Cardiac septum (tissue), 1 donor: ENCODE measurements at places on chromosomes 16 and 17.

DNA sequence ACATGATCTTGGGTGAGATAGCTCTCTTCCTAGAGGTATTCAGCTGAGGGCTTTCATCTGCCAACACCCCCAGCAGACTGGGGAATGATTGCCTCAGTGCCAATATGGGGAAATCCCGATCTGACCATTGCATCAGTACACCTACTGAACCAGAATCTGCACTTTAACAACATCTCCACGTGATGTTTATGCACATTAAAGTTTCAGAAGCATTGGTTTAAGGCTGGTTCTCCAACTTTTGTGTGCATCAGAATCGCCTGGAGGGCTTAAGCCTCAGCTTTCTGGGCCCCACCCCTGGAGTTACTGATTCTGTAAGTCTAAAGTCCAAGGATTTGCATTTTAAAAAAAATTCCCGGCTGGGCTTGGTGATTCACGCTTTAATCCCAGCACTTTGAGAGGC is 123.6 kb upstream of the MED13 start:
- DNase-seq, result no peak

- DNase-seq, result no peak
These were observed 31.9 kb downstream of the MSI2 start for GRCh38 chr17:57288040-57288772.

DNA sequence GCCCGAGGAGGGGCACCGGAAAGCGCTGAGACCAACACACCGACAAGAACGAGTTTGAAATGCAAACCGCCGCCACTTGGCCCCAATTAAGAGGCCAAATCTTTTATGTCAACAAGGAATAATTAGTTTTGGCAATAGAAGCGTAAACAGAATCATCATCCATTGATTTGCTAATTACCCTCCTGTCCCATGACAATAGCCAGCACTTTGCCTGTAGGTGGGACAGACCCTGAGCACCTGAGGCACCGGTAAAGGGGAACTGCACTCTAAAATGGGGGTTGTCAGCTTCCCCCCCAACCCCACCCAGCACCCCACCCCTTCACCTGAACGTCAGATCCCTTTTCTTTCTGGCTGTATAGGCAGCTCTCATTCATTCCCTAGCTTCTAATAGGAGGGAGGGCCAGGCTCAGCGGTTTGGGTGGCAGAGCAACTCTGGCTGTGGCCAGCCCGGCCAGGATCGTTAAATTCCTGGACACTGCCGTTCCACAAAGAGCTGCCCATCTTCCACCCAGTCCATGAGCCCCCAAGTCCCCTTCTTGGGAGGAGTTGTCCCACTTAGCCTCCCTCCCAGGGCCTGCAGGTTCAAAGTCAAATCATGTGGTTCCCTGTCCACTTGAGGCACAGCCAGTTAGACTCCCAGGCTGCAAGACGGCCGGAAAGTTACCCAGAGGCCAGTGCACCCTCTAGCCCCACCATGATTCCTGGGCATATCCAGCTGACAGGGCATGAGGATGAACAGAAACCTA is 45.8 kb downstream of the WNT3 start:
- no peak for DNase-seq

- DNase-seq, result no peak
These were observed 17.3 kb upstream of the XYLT2 start for GRCh38 chr17:50328363-50329325.

GRCh38 chr17:43994272-43995149 is 9.9 kb upstream of the NAGS start:
- DNase-seq, result peak; percentile 84

DNA sequence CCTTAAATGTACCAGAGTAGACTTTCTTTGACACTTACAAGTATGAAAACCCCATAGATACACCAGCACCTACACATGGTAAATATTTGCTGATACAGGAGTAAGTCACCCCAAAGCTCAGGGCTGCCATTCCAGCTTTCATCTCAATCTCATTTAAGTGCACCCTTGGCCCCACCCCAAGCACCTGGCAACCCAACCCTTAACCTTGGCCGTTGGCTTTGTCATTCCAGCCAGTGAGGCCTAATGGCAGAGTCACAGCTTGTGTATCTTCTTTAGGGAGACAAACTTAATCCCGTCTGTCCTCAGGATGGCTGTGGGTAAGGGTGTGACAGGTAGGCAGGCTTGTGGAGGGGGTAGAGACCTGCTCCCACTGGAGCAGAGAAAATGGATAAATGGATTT is 31.5 kb upstream of the TMEM220 start:
- no peak for DNase-seq

GRCh38 chr16:31537362-31538242 is 9.9 kb downstream of the AHSP start:
- DNase-seq, result no peak

DNA sequence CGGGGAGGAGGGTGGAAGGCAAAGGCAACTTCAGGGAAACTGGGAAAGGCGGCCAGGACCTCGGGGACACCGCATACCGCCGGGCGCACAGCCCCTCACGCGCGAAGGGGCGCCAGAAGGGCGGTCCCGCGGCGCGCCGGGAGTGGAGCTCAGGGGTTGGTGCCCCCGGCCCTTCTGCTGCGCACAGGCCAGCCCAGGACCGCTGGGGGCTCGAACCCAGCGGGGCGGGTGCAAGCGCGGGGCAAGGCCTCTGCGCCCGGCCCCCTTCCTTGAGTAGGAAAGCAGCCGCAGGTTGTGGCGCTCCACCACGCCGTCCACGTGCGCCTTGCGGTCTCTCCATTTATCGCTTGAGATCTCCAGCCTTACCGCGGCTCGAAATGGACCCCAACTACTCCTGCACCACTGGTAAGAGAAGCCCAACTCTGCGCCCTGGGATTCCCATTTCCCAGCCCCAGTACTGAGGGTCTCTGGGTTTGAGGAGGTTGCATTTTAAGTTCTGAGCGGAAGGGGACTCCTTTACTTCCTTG is 3.0 kb upstream of the MT1A start:
- DNase-seq, result no peak

DNA sequence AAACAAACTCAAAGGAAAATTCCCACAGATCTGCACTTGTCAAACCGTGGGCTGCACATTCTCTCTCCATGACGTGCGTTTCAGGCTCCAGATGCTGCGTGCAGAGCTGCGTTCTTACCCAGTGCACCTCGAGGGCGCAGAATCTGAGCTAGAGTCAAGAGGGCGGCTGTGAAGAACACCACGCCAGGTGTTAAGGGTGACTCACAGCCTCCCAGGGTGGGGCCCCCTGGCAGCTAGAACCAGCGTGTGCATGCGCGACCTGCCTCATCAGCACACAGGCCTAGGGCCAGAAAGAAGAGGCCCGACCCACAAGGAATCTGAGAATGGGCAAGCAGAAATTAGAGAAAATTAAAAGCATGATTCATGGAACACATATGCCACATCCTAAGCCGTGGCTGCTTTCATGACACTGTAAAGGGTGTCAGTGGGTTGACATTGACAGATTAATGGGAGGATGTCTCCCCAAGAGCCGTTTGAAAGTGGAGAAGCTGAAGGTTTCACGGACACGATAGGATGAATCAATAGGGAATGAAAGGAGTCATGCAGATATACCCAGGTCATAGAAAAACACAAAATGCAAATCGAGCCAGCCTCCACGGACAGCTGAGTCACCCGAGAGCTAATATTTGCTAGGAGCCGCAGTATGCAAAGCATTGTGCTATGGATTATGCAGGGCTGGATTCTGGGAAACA is 29.0 kb downstream of the MARCHF10 start:
- DNase-seq, result no peak

- no peak for DNase-seq
These were observed 24.7 kb downstream of the PSMD7 start for GRCh38 chr16:74321356-74321755.

DNA sequence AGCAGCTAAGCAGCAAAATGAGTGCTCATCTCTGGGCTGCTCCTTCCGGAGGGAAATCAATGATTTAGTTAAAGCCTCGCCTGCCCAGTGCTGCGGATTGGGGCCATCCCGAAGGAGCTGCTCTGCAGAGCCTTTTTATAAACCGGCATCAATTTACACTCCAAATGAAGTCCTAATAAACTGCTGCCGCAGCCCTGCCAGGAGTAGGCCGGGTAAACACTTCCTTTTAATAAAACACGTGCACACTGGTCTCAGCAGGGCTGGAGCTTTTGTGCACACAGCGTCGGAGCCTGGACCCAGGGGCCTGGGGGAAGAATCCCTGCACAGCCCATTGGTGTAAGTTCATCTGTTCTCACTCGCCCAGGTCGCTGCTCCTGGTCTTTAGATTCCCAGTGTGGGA is 79.6 kb upstream of the HS3ST2 start:
- DNase-seq, result no peak

DNA sequence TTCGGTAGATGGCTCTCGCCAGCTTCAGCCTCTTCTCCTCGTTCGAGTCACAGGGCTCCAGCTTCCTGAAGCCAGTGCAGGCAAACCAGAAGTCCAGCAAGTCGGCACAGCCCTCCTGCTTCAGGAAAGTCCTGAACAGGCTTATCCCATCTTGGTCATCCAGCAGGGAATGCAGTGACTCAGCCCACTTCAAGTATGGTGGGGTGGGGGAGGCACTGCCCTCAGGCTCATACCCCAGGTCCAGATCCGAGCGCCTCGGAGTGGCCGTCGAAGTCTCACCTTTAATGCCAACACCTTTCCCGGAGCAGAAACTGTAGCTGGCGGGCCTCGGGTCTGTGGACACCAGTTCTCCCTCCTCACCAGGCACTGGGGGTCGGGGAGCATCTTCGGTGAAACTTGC is 5.9 kb downstream of the AXIN1 start:
- no peak for DNase-seq

DNA sequence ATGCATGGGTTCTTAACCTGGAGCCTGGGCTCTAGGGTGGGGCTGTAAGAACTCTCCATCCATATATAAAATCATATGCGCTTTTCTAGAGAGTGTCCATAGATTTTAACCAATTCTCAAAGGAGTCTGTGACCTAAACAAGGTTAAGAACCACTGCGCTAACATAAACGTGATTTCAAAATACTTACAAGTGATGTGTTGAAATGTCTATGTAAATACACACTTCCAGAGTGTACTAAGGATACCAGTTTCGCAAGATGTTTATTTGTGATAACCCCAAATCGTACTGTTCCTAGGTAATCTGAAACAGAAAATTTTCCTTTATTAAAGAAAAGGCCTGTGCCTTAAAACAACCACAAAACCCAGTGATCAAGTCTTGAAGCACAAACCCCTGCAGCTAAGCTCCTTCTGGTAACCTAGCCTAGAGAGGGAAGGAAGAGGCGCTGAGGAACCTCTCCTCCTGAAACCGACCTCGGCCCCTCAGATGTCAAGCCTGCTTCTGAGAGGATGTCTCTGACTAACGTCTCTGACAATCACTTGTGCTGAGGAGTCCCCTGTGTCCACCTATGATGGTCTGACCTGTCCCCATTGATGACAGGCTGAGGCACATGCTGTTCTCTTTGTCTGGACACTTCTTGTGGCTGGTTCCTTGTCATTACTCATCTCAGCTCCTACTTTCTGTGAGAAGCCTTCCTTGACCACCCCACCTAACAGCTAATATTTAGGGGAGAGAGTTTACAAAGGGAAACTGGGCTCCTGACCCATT is 32.2 kb downstream of the SNN start:
- DNase-seq, result no peak

DNA sequence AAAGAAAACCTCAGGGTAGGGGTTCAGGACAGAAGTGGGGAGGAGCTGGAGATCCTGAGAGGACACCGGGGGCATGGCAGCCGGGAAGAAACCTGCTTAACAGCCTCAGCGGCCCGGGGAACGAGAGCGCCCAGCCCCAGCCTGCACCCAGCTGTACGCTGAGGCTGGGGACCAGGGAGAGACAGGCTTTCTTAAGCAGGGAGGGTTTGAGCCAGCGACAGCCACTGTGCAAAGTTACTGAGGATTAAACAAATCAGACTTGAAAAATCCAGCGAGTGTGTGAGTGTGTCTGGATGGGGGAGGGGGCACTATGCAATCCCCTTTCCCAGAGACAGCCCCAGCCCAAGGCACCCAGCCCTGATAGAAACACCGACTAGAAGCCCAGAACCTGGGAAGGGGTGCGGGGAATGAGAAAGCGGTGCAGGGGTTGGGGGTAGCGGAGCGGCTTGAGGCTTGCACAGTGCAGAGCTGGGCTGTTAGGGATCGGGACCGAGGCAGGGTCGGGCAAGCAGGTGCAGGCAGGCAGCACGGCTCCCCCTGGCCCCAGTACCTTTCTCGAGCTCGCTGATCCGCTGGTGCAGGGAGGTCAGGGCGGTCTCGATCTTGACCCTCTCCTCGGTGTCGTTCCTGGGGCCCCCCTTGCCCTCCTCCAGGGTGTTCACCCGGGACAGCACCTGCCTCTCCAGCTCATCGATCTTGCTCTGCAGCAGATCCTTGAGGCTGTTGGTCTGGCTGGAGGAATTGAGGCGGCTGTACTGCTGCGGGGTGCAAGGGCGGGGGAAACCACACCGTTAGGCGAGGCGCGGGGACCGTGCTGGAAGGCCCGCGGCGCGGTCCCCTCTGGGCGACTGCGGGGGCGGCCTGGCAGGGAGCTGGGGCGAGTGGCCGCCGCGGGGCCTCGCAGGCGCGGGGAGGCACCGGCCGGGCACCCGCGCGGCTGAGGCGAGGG is 1.2 kb downstream of the NPTX1 start:
- DNase-seq, result no peak

DNA sequence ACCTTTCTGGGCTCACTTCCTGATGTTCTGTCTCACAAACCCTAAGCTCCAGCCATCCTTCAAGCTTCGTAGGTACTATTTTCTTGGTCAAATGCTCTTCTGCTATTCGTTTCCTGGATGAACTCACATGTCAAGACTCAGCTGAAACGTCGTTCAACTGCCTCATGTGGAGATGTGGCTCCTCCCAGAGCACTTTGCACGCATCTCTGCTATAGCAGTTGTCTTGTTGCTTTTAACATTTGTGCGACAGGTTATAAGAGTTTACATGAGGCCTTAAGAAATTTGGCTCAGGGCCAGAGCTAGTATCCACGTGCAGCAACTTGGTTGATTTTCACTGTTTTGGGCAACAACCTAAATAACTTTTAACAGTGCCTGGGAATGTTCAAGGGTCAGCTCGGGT is 2.8 kb upstream of the KRT40 start:
- no peak for DNase-seq

- DNase-seq, result no peak
These were observed 544.6 kb downstream of the CDH13 start for GRCh38 chr16:83171396-83171795.

DNA sequence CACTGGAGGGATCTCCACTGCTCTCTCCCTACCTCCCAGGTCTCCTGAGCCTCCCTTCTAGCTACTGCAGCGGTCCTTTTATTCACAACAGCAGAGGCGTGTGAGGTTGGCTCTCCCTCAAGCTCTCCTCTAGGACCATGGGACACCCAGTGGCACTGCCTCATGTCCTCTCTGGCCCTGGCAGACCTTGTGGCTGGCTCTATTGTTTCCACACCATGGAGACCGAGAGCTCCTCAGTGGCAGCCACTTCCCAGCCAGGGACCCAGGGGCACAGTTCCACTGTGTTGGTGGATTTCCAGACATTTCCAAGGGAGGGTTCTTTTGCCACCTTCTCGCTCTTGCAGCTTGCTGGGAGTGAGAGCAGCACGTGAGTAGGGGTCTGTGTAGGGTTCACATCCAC is 204.9 kb downstream of the AXIN2 start:
- DNase-seq, result no peak

DNA sequence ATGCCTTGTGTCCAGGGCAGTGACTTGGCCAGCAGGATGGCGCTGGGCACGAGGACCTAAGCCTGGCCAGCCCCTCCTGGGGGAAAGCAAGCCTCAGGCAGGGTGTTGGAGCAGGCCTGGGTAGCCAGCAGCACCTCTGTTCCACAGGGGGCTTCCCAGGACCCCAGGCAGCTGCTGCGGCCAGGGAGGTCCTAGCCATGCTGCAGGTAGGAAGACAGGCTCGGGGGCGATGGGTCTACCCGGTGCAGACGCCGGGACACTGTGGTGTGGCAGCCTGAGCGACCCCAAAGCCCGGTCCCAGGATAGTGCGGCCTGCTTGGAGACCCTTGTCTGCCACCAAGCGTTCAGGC is 22.4 kb upstream of the AATK start:
- DNase-seq, result no peak
